HCT116 (cell line): ENCODE measurements at places on chromosomes 12 and 14. TPM values are rescaled to one million over a fixed set of nuclear protein-coding genes. Genes with fewer than 3 reads are reported as not detected.

GRCh38 chr12:66999141-66999540 lies 270.0 kb upstream of the CAND1 start:
- DNase-seq = no peak

- no peak for DNase-seq
These were observed 26.3 kb upstream of the PTGDR start for GRCh38 chr14:52241087-52241793.

The CMTM5 gene
- total RNA-seq = not detected

DNA sequence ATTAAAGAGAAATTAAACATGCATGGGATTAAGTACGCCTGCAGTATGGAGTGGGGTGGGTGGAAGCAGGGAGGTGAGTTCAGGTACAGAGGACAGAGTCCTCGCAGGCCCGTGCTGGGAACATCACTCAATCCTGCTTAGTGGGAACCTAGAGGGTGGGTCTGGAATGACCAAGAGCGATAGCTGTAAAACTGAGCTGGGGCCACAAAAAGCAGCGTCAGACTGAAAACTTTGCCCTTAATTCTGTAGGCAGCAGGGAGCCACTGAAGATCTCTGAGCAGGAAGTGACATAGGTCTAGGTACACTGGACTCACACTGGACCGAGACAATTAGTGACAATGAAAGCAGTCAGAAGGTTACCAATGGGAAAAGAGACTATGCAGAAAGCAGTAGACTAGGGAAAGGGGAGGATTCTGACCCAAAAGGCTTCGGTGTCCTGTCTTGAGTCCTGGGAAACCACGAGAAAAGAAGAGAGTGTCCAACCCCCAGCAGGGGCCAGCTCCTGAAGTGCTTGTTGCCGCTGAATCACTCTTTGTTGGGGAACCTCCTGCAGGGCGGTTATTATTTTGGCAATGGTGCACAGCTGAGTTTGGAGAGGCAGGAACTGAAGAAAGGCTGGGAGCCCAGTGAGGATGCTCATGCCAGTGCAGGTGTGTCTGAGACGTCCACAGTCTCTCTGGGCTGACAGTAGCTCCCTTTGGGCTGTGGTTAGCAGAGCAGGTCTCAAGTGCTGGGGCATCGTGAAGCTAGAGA lies 97.4 kb downstream of the PLXNC1 start:
- no peak for DNase-seq

DNA sequence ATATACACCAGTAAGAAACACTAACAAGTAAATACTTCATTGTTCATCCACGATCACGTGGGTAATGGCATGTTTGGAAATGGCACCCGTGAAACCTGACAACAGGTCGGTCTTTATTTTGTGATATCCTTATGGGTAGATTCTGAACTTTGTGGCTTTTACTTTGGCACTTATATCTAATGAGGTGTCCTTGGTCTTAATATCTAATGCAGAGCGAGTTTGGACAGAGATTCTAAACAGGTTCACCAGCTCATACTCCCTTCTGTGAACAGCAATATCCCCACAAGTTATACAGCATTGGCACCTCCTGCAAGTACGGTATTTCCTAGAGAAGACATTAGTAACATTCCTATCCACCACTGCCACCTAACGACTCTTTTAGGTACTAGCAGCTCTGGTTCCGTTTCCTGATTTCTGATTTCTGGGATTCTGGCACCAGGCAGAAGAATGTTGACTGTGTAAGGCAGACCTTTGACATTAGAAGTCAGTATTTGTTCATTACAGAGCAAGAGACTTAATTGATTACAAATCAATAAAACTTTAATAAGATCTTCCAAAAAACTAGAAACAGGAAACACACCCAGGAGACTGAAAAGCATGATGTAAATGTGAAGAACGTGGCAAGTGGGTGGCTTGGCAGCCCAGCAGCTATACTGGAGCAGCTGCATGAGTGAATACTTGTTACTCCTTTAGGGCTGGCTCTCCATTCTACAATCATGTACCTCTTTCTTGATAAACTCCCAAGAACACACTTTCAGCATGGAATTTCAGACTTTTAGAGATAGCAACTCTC lies 2.5 kb downstream of the ANG start:
- DNase-seq = peak; percentile 60

DNA sequence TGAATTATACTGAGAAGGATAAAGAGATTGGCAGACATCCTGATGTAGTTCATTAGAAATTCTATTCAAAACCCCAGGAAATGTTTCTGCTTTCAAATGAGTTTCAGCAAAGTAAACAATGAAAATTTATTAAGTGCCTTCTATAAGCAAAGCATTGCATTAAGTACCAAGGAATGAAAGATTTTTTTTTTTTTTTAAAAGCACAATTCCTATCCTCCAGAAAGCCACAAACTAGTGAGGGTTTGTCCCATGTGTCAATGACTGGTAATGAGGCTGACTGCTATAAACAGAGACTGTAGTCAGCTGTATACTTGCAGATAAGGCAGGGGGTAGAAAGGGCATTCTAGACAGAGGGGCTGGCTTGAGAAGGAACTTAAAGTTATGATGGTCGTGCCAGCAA lies 6.7 kb downstream of the ANO4 start:
- DNase-seq = no peak

- peak; percentile 22 for DNase-seq
These were observed 3.8 kb downstream of the BCDIN3D start for GRCh38 chr12:49838973-49839633.

DNA sequence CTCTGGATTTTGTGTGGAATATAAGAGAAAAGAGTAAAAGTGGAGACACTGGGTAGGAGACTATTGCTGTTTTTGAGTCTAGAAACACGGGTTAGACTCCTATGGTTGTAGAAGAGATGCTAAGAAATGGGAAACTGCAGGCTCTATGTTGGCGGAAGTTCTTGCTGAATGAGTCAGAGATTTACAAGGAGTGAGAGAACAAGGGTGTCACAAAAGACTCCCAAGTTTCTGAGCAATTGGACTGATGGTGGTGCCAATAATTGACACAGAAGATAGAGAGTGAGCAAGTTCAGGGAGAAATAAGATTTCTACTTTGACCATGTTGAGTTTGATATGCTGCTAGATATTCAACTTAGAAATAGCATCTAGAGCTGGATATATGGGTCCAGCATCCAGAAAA lies 2.6 kb upstream of the PRKD1 start:
- no peak for DNase-seq

The ZC3H14 gene
- 66.2 TPM for total RNA-seq

DNA sequence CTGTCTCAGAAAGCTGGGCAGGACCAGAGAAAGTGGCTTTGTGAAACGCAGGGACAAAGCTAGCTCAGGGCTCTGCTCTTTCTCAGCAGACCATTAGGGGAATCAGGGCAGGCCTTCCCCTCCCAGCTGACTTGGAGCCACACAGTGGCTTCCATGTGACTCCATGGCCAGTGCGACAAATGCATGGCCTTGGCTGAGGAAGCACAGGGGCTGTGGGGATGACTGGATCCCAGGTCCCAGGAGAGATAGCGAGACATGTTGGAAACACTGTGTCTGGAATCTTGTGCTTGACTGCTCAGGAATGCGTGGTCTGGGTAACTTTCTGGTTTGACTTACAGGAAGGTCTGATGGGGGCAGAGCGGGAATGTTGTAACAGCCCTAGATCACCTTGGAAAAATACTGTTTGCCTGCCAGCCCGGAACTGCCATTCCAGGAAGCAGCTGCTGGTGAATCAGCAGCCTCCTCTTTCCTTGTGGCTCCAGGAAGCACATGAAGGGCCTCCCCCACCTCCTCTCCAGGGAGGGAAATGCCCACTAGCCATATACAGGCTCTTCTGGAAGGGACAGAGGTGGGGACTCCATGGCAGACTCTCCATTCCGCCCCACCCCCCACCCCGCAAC lies 133.5 kb upstream of the HIF1A start:
- peak; percentile 82 for DNase-seq

GRCh38 chr12:21429994-21430393 lies 7.5 kb upstream of the PYROXD1 start:
- DNase-seq = no peak

The SLC17A8 gene
- not detected for total RNA-seq

DNA sequence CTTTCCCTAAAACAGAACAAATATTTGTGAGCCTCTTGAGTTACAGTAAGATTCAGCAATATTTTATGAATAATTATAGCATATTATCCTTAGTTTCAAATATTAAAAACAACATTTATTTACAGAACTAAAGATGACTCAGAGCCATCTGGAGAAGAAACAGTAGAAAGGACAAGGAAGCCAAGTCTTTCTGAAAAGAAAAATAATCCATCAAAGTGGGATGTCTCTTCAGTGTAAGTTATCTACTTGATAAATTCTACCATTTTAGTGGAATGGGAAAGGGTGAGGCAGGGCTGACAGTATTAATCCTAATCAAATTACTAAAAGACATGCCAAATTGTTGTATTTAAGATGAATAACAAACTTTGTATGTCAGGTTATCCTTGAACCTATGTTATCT lies 88.1 kb downstream of the DNAI7 start:
- DNase-seq = no peak

GRCh38 chr12:67790660-67791059 lies 142.1 kb downstream of the DYRK2 start:
- no peak for DNase-seq

GRCh38 chr12:13153180-13153579 lies 43.3 kb upstream of the EMP1 start:
- no peak for DNase-seq

DNA sequence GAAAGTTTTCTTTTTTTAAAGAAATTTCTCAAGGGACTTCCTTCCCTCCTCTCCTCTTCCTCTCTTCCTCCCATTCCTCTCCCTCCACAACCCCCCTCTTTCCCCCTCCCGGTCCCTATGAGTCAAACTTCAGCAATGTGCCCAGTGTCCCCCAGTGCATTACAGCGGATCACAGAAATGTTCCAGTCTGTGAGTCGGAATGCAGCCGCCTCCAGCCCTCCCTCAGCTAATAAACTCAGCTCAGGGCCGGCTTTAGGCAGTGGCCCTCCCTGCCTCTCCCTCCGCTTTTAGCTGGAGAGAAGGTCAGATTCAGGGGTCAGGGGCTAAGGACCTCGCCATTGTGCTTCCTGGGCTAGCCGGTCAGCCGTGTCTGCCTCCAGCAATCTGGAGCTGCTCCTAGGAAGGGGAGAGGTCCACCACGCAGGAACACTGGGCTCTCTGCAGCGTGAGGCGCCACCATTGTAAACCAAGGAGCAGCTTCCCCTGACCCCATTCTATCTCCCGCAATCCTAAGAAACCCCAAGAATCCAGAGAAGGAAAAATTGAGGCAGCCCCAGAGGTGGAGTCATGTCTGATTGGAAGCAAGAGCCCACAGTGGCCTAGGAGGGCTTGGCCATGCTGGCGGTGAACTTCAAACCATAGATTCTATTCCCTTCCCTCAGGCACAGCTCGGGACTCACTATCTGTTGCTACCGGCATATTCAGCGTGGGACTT lies 1.1 kb upstream of the HDAC7 start:
- peak; percentile 62 for DNase-seq

- DNase-seq = no peak
These were observed at the start of gene PPP1R36 for GRCh38 chr14:64549791-64550620. Gene PPP1R36 (plus strand): TSS chr14:64549961. CDS start chr14:64549998, 37 bp downstream.

The RPS26 gene
- 70.2 TPM for total RNA-seq

GRCh38 chr14:23172096-23172495 lies 11.4 kb downstream of the SLC7A8 start:
- DNase-seq = no peak

- DNase-seq = no peak
These were observed 186.3 kb upstream of the EGLN3 start for GRCh38 chr14:34137001-34137745.

The MAP3K12 gene
- total RNA-seq = 16.3 TPM

DNA sequence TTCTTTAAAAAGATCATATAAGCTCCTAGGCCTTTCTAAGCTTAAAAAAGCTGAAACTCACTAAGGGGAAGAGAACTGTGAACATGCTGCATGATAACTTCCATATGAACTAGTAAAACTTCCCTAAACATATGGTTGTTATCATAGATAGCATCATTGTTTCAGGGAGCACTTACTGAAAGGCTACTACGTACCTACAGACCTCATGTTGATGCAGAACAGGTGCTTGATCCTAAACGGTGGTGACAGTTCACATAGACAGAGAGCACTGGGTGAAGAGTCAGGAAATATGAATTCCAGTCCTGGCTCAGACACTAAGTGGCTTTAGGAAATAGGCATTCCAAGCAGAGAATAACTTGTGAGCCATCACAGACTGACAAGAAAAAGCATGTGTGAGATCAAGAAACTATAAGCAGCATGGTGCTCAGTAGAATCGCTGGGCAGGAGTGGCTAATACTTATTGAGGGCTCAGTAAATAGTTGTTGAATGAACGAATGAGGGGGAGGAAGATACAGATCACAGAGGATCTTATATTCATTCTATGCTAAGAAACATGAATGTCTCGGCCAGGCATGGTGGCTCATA lies 78.4 kb upstream of the NUDT4 start:
- no peak for DNase-seq

DNA sequence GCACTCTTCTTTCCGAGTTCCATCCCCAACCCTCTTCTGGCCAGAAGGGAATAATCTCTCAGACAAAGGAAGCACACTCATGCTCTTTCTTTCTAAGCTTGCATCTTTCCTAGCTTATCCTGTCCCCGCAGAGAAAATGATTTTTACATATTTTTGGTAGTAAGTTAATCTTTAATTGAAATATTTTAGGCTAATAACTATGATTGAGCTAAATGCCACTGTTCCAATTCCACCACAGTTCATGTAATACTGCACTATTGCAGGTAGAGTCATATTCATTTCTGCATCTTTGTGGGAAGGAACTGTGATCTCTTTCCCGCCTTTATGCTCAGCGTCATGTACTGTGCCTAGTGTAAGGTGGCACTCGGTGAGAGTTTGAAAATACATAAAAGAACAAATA lies 158.9 kb upstream of the FOXG1 start:
- no peak for DNase-seq
